H54 (cell line): ENCODE measurements at places on chromosomes 1 and 21.

GRCh38 chr1:55140546-55140983 is 74.6 kb downstream of the USP24 start:
- DNase-seq: peak; percentile 12

GRCh38 chr1:29632806-29633615 is 396.7 kb downstream of the PTPRU start:
- DNase-seq: no peak

- DNase-seq: no peak
Measured at GRCh38 chr1:6270401-6270800, 9.5 kb upstream of the GPR153 start.

DNA sequence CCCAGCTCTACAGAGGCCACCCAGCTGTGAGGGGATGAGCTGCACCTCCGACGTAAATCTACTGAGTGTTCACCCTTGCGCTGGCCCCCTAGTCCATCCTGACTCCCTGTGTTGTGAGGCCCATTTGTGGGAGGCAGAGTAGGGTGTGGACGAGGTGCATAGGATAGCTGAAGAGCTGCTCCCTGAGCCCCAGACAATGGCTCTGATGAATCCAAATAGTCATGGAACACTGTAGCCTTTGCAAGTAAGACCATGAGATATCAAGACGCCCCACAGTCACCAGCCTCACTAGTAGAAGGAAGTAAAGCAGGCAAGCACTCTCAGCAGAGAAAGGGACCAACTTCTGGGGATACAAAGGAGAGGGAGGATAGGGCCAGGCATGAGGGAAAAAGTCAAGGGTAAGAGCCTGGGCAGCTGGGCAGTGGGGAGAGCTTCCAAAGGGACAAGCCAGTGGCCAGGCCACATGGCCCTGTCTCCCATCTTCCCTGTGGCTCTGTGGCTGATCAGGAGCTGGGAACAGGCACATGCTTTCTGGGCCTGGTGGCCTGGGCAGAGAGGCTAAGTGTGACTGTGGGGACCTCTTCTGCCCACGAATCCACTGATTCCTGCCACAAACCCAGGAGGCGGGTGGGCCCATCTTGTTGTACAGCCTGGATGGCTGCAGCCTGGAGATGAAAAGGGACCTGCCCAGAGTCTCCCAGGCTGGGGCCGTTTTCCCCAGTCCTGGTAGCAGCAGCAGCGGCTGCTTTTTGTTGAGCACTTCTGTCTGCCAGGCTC is 55.5 kb upstream of the EPS8L3 start:
- no peak for DNase-seq

DNA sequence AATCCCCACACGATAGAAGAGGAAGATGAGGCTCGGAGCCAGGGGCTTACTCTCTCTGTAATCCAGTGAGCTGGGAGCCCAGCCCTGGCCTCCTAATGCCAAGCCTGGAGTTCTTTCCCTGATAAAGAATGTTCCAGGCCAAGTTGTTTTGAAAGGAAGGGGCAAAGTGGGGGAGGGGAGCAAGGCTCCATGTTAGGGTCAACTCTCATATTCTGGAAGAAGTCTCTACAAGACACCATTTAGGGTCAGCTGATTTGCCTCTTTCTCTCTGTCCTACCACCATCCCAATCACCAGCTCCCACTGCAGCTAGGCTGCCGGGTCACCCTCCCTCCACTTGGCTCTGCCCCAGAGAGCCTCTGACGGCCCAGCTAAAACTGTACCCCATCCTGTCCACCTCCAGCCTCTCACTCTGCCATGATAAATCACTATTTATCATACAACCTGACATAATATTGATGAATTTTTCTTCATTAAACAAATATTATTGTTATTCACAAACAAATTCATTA is 95.0 kb downstream of the GLIS1 start:
- DNase-seq: no peak

DNA sequence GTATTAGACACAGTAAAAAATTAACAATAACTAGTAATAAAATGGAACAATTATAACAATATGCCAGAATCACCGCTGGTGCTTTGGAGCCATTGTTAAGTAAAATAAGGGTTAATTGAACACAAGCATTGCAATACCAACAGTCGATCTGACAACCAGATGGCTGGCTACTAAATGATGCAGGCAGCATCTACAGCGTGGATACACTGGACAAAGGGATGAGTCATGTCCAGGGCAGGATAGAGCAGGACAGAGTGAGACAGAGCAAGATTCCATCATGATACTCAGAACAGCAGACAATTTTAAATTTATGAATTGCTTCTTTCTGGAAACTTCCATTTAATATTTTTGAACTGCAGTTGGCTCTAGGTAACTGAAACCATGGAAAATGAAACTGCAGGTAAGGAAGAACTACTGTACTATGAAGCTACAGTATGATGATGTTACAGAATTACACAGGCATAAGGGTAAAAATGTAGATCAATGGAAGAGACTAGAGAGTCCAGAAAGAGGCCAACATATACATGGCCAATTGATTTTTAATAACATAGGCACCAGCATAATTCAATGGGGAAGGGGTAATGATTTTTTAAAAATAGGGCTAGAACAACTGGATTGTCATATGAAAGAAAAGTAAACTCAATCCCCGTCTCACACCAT is 168.7 kb downstream of the RRAGC start:
- DNase-seq: no peak

DNA sequence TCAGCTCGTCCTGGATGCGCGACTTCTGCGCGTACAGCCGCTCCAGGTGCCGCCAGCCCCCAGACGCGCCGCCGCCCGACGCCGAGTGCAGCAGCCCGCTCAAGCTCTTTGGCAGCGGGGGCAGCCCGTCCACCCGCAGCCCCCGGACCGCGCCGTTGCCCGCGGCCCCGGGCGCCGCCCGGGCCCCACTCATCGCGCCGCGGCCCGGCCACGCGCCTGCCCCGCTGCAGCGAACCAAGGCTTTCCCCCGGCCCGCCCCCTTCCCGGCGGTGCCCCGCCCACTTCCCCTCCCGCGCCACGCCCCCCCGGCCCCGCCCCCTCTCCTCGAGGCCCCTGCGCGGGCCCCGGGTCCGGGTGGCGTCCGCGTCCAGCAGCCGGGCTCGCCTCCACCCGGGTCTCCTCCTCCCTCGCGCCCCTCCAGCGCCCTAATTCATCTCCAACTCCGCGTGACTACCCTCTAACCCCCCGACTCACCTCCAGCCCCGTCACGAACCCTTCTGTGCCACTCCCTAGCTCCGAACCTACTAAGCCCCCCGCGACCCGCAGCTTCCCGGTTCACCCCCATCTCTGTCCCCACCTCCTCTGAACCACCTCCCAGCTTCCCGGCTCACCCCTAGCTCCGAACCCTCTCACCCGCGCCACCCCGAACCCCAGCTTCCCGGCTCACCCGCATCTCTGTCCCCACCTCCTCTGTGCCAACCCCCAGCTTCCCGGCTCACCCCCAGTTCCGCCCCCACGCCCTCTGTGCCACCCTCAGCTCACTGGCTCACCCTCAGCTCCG is at the start of gene FAM89A:
Gene FAM89A, minus strand, starts transcription at position 236 of the 781 bp plus-strand sequence. Its CDS starts 43 bp downstream, at position 193.
- peak; percentile 54 for DNase-seq

DNA sequence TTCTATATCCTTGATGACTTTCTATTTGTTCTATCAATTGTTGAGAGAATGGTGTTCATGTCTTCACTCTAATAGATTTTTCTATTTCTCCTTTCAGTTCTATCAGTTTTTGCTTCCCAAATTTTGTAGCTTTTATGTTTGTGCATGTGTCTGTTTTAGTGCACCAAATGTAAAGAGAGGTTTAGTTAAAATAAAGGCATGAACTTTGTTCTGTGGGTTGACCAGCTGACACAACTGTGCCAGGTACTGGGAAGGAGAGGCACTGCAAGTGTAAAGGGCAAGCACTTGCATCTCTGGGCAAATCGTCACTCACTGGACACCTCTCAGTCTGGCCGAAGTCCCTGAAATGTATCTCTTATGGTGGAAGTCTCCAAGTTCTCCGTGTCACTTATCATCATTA is 38.6 kb upstream of the ABCD3 start:
- no peak for DNase-seq

GRCh38 chr1:156117414-156118176 is 3.1 kb downstream of the LMNA start:
- no peak for DNase-seq

- DNase-seq: no peak
Measured at GRCh38 chr21:16309250-16309971, 579.6 kb downstream of the USP25 start.

DNA sequence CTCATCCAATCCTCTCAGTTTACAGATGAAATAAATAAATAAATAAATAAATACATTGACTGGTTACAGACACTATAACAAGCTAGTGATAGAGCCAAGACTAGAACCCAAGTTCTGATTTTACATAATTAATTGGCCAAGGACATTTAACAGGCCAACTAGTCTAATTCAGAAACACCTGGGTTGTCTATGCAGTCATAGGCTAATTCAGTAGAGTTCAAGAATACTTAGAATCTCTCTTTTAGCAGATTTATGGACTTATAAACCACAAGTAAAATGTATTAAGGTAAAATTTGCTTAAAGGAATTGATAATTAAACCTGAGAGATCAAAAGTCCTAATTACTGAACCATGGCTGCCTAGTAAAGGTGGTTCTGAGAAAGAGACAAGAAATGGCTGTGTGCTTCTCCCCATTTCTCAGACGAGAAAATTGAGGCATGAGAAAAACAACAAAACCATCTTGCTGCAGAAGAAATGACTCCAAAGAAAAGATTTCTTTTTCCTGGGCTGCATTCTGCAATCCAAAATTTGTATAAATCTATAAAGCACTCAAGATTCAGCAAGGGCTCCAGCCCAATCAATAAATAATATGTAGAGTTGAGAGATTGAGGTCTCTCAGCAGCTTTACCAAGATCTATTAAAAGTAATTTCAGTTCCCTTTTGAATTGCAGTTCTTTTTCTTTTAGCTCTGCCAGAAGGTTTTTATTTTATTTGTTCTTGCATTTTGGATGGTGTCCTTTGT is 98.3 kb downstream of the DUSP10 start:
- DNase-seq: no peak

DNA sequence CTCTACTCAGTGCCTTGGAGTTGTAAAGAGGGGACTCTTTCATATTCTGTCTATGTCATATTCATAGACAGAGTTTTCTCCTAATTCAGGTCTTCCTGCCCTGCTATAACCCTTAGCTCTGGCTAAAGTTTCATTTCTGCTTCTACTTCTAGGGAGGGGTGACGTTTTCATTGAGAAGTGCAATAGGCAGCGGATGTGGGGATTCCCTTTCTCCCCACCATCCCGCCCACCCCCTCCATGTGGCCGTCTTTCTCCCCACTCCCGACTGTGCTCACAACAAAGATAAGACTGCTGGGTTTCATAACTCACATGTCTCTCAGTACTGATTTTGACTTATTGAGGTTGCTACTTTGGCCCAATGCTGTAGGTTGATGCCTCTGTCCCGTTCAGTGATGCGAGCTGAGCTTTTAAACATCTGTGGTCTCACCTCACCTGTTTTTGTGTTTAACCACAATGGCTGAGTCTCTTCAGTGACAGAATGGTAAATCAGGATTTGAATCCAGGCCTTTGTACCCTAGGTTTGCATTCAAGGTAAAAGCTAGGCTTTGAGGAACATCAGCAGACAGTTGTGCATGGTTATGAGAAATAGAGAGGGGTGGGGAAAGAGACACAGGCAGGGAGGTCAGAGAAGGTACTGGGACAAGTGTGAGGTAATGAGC is 7.8 kb upstream of the KIF14 start:
- no peak for DNase-seq

DNA sequence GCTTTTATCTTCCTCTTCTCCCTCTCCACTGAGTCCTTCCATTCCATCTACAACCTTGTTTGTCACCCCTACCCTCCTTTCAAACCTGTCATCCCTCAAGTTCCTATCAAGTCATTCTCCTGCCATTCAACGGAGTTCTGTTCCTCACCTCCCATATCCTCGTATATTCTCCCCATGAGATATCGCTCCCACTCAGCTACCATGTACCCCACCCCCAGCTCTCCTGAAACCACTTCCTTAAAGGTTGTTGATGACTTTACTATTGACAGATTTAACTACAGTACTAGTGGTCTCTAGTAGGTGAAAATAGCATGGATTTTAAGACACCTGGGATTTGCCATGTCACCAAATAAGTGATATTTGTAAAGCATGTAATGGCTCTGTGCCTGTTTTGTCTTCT is 107.4 kb upstream of the BARHL2 start:
- no peak for DNase-seq

GRCh38 chr21:39182016-39182415 is 1.2 kb downstream of the PSMG1 start:
- DNase-seq: no peak
